ENCODE measurements at places on chromosomes 6 and 20.

- DNase-seq: no peak
Observed at GRCh38 chr6:159931846-159932245, 37.0 kb upstream of the IGF2R start.

GRCh38 chr20:53865901-53866793 lies 204.2 kb downstream of the BCAS1 start:
- DNase-seq: no peak

GRCh38 chr6:130113201-130113710 lies 94.9 kb downstream of the L3MBTL3 start:
- DNase-seq: no peak

DNA sequence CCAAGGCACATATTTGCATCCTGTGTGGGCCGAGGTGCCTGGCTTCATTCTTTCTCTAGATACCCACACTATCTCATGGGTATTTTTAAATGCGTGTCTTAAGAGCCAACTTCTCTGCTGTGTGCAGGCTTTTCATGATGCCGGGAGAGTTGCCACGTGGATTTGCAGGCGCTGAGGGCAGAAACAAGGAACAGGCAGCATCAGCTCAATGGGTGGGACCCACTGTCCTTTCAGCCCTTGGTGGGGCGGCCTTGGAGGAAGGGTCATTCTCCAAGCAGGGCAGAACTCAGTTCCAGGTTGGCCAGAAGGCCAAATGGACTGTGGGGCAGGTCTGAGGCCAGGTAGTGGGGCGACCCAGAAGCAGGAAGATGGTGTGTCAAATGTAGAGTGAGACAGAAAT lies 84.7 kb downstream of the PHACTR3 start:
- no peak for DNase-seq

GRCh38 chr6:14273191-14273590 lies 155.6 kb downstream of the CD83 start:
- DNase-seq: no peak

DNA sequence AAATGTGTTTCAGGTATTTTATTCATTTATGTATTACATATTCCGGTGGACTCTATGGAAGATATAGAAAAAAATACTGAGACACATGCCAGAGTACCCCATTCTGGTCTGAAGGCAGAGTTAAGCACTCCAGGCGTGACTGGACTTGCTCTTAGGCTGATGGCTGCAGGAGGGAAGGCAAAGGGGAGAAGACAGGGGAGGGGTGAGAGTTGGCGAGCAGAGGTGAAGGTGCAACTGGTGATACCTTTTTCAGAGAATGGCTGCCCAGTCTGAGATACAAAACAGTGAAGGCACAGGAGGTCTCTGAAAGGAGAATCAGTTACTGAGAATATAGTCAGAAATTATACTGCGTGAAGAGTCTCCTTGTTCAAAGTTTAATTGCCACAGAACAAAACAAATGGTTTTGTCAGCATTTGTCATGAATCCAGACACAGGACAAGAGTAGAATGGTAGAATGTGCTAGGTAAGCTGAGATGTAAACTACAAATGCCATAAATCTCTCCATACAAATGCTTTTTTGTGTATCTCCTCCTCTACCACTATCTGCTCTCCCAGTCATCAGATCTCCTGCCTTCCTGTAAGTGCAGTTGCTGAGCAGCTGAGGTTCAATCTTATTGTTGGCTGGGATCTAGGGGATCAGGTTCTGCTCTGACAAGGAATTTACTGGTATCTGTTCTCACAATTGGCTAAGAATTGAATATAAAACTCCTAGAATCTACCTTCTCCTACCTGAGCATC lies 104.2 kb upstream of the DST start:
- DNase-seq: no peak

DNA sequence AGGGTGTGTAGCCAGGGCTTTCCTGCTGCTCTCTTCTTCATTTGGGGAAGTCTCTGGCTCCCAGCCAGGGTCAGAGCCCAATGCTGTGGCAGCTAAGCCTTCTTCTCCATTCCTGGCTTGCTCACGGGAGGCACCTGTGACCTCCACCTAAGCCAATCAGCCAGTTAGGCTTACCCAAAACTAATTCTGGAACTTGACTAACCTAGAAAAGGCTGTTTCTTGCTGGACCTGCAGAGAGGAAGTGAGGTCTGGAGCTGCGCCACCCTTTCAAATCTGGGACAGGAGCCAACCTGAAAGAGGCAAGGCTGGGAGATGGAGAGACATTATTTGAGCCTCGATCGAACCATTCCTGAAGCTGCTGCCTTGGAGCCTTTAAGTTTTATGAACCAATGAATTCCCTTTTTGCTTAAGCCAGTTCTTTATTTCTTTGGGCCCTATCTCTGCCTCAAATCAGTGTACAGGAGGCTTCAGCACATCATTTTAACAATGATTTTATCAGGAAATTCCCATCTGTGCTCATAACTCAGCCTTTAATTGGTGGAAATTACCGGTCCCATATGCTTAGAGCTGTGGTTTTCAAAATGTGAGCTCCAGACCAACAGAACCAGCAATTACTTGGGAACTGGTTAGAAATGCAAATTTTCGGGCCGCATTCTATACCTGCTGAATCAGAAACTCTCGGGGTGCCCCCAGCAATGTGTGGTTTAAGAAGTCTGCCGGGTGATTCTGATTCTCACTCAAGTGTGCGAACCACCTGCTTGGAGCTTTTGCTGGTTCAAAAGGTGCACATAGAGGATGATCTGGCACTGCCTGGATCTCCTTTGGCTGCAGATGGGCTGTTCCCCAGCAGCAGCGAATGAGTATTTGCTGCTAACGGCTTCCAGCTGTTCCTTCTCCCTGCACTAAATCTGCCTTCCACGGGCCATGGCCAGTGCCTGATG lies 97.4 kb upstream of the RNF24 start:
- no peak for DNase-seq

DNA sequence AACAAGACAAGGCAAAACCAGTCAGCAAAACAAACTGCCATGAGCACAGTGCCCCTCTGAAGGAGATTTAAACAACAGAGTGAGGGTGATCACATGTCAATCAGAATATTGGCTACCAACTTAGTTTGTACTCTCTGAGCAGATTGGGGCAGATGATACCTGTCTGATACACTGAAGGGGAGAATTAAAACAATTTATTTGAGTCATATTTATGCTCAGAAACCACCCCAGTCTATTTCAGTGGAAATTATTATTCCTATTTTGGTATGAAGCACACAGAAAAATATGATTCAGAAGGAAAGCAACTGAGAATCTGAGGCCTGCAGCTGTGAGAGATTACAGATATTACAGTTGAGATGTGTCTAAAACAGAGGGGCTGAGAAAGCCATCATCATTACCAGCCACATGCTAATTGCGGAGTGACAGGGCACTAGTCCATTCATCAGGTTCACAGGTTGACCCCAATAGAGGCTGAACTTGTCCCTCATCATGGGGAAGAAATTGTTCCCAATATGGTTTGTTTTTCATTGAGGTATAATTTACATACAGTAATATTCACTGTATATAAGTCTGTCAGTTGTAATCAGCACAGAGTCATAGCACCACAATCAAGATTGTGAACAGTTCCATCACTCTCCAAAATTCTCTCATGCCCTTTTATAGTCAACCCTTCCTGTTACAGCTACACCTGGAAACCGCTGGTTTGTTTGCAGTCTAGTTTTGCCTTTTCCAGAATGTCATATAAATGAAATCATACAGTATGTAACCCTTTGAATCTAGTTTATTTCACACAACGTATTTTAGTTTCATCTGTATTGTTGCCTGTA lies 134.5 kb downstream of the AKAP7 start:
- DNase-seq: no peak

DNA sequence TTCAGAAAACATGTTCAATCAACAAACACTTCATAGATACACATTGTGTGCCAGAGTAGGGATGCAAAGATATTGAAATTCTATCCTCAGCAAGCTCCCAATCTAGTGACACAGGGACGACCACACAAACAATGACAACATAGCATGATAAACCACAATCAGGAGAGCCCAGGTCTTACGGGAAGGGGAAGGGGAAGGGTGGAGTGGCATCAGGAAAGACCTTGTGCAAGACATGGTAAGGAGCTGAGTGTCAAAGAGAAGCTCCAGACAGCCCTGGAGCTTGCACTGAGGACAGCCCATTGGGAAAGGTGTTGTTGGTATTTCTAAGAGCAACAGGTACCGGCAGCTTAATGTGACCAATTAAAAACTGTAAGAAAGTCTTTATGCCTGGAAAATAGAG lies 103.6 kb downstream of the PDE7B start:
- DNase-seq: no peak

GRCh38 chr6:30750379-30750668 lies 6.0 kb upstream of the IER3 start:
- no peak for DNase-seq

- no peak for DNase-seq
Observed at GRCh38 chr20:16459019-16459700, 114.1 kb downstream of the KIF16B start.

DNA sequence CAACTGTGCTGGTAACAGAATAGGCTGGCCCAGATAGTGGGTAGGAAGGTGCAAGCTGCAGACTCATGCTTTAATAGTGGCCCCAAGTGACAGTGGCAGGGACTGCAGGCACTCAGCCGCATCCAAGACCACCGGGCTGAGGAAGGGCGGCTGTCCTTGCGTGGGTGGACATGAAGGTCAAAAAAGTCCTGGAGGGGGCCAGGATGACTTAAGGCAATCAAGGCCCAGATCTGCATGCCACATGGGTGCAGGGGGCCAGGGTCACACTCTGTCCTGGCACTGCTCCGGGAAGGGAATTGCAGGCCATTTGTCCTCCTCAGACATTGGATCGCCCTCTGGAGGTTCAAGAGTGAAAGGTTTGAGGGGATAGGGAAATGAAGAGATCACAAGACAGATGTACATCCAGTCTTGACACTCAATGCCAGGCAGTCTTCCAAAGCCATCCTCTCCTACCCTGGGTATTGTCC lies 10.4 kb upstream of the VNN2 start:
- no peak for DNase-seq

GRCh38 chr6:41644297-41644879 lies 6.1 kb downstream of the MDFI start:
- DNase-seq: no peak

GRCh38 chr20:20480689-20481088 lies 112.8 kb downstream of the INSM1 start:
- DNase-seq: no peak

- DNase-seq: no peak
Observed at GRCh38 chr6:157221817-157222175, 101.5 kb downstream of the TMEM242 start.

DNA sequence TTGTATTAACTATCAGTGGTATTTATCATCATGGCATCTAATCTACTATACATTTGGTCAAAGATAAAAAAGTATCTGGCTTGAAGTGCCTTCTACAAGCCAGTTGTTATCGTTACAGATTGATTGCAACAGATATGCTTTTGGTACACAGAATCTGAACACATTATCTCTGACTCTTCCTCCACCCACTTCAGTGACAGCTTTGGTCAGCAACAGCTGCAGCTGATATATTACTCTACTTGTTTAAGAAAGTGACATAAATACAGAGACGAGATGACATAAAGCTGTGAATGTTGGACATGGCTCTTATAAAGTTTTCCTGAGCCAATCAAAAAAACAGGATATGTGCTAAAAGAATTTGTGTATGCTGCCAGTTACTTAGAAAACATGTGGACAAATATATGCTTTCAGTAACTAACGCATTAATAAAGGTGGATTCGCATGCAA lies 77.6 kb downstream of the HIVEP2 start:
- no peak for DNase-seq
